ENCODE measurements at places on chromosomes 5 and 9. TPM values are rescaled to one million over a fixed set of nuclear protein-coding genes. Genes with fewer than 3 reads are reported as not detected.

- H3K36me3 ChIP-seq: no peaks in the 10 kb centered on the region
- no peak overlapping the region for H3K4me3 ChIP-seq
- peaks cover 26% of the 10 kb centered on the region for H3K4me1 ChIP-seq
- H3K27ac ChIP-seq: no peak overlapping the region
Observed at GRCh38 chr9:134461426-134461982, 135.2 kb downstream of the RXRA start.

GRCh38 chr5:54837093-54837492 is 148.3 kb downstream of the ESM1 start:
- no peak for DNase-seq
- no peaks in the 10 kb centered on the region for H3K4me1 ChIP-seq
- no peak overlapping the region for H3K27ac ChIP-seq
- no peaks in the 10 kb centered on the region for H3K27me3 ChIP-seq

DNA sequence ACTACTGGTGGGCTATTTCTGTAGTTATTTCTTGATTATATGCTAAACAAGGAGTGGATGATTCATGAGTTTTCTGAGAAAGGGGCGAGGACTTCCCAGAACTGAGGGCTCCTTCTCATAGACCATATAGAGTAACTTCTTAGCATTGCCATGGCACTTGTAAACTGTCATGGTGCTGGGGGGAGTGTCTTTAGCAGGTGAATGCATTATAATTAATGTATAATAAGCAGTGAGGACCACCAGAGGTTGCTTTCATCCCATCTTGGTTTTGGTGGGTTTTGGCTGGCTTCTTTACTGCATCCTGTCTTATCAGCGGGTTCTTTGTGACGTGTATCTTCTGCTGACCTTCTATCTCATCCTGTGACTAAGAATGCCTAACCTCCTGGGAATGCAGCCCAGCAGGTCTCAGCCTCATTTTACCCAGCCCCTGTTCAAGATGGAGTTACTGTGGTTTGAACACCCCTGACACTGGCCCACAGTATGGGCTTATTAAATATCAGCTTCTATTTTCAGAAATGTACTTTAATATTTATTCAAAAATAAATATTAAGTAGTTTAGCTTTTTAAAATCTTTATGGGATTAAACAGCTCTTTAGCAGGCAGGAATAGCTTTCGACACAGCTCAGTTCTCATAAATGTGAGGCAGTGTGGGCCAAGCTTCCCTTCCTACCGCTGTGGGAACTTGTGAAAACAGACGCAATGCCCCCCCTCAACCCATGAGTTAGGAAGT is 44.4 kb downstream of the GALNT12 start:
- H3K27ac ChIP-seq: peak overlapping the region; percentile 30
- no peaks in the 10 kb centered on the region for H3K27me3 ChIP-seq
- no peaks in the 10 kb centered on the region for H3K36me3 ChIP-seq
- no peak overlapping the region for H3K4me3 ChIP-seq
- DNase-seq: no peak

GRCh38 chr5:37881359-37881758 is 41.5 kb upstream of the GDNF start:
- H3K4me3 ChIP-seq: no peak overlapping the region
- peaks cover 11% of the 10 kb centered on the region for H3K4me1 ChIP-seq
- no peak overlapping the region for H3K27ac ChIP-seq
- no peak for DNase-seq

GRCh38 chr9:68457803-68458202 is 82.9 kb downstream of the TMEM252 start:
- H3K36me3 ChIP-seq: no peaks in the 10 kb centered on the region
- H3K27me3 ChIP-seq: no peaks in the 10 kb centered on the region
- no peak overlapping the region for H3K4me3 ChIP-seq
- H3K27ac ChIP-seq: peak overlapping the region; percentile 86

DNA sequence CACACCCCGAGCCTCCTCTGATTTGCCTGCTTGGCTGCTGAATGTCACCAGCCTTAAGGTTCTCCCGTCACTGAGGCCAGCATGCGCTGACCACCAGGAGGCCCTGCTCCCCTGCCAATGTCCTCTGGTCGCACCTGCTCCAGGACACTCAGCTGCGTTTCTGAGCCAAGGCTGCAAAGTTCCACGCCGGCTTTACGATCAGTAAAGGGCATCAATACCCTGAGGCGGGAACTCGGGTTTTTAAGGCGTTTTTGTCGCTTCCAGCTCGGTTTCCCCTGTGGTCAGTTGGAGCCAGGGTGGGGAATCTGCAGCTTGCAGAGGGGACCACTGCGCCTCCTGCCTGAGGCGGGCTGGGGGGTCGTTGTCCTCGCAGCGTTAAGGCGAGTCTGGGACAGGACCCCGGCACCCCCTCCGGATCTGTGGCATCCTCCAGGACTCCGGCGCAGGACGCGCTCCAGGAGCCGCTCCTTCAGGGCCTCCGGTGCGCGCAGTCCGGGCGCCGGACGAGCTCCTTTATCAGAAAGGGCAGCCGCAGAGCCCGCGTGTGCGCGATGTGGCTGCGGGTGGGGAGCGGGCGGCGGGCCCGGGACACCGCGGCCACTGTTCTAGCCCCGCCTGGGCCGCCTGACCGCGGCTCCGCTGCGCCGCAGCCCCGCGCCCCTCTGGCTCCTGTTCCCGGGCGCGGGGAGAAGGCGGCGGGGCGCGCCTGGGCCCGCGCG is 24.1 kb upstream of the FLT4 start:
- no peaks in the 10 kb centered on the region for H3K36me3 ChIP-seq
- DNase-seq: no peak
- H3K4me1 ChIP-seq: no peaks in the 10 kb centered on the region
- H3K27ac ChIP-seq: no peak overlapping the region
- H3K4me3 ChIP-seq: no peak overlapping the region

GRCh38 chr5:134411228-134411545 is 494 bp downstream of the CDKN2AIPNL start:
- peak overlapping the region; percentile 82 for H3K4me3 ChIP-seq
- no peak for DNase-seq
- H3K4me1 ChIP-seq: peaks cover 26% of the 10 kb centered on the region

ARL14EPL gene
- total RNA-seq: not detected

F12 gene
- total RNA-seq: 0.36 TPM

NPR2 gene
- 20.3 TPM for total RNA-seq

C5orf58 gene
- total RNA-seq: not detected

MRPL22 gene
- 23.2 TPM for total RNA-seq
